Upper lobe of right lung (tissue), 1 donor: ENCODE measurements at places on chromosomes 16 and 17. TPM values are rescaled to one million over a fixed set of nuclear protein-coding genes. Genes with fewer than 3 reads are reported as not detected.

Gene MEOX1
- 1.5 TPM for total RNA-seq

Gene ST6GALNAC1
- total RNA-seq: 14.1 TPM

- DNase-seq: no peak
These were observed 23.6 kb downstream of the SEZ6 start for GRCh38 chr17:28982131-28982793.

DNA sequence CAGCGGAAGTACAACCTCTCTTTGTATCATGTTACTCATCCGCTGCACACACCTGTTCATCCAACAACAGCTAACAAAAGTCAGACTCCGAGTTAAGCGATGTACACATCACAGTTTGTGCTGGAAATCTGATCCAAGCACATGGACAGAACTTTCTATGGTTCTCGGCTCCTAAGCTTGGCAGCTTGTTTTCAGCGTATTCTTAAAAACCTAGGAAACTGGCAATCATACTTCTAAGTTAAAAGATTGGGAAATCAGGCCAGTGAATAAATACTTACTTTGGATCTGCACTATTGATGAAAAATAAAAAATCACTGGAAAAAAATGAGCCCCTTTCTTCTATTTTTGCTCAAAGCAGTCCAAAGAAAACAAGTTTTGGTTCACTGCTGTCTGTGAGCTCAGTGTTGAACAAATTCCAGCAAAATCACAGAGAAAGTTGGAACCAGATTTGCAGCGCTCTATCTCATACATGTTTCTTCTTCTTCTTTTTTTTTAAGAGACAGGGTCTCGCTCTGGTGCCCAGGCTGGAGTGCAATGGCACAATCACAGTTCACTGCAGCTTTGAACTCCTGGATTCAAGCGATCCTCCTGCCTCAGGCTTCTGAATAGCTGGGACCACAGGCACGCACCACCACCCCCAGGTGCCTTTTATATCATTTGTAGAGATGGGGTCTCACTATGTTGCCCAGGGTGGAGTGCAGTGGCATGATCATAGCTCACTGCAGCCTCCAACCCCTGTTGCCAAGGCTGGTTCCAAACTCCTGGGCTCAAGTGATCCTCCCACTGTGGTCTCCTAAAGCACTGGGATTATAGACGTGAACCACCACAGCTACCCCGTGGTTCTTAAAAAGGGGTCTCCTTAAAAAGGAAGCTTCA lies 71.6 kb upstream of the CREBBP start:
- DNase-seq: peak; percentile 31

DNA sequence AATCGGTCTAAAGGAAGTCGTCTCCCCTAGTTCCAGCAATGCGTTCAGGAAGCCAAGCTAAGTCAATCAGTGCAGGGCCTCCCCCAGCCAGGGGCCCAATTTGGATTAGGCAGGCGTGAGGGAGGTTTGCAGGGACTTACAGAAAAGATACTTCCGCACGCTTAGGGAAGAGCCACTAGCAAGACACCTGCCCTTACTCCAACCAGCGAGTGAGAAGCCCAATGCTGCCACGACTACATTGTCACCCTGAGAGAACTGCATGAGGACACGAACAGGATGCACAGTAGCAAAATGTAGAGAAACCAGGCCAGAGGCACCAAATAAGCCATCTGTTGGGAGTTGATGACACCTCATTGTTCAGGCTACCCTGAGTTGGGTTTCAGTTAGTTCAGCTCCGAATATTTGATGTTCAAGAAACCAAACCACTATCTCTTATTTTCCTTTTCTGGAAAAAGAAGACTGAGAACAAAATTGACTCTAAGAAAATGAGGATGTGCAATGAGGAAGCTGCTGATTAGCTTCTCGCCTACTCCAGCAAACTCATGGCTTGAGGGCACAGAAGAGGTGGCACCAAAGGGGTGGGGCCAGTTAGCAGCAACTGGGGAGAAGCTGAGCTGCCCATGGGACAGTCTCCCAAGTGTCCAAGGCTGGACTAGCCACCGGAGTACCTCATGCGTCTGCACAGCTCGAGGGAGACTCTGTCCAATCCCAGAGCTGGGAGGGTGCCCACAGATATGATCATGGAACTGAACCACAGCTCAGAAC lies 29.3 kb downstream of the TK2 start:
- peak; percentile 82 for DNase-seq

GRCh38 chr16:50303041-50303604 lies 36.8 kb downstream of the ADCY7 start:
- peak; percentile 53 for DNase-seq

DNA sequence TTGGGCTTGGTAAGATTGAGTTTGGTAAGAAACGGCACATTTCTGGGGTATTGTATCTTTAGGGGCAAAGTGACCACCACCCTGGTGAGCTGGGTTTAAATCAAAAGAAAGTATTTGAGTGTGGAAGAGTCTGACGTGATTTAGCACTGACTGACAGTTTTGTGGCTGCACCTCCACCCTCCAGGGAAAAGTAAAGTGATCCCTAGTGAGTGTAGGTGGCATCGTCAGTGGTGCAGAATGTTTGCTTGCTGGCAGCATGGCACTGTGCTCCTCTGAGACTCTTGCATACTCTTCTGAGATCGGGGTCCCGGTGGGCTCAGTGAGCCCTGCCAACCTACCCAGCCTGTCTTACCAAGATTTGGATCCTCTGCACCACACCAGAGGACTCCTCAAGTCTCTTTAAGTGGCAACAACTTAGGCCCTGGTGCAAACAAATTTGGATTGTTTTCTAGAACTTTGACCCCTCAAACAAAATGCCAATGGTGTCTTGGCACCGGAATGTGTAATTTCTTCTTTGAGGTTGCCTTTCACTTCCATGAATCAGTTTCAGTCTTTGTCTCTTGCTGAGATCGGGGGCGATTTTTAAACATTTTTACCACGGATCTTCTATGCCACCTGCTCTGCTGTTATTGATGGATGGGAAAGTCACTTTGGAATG lies 2.8 kb downstream of the PRKCB start:
- no peak for DNase-seq

DNA sequence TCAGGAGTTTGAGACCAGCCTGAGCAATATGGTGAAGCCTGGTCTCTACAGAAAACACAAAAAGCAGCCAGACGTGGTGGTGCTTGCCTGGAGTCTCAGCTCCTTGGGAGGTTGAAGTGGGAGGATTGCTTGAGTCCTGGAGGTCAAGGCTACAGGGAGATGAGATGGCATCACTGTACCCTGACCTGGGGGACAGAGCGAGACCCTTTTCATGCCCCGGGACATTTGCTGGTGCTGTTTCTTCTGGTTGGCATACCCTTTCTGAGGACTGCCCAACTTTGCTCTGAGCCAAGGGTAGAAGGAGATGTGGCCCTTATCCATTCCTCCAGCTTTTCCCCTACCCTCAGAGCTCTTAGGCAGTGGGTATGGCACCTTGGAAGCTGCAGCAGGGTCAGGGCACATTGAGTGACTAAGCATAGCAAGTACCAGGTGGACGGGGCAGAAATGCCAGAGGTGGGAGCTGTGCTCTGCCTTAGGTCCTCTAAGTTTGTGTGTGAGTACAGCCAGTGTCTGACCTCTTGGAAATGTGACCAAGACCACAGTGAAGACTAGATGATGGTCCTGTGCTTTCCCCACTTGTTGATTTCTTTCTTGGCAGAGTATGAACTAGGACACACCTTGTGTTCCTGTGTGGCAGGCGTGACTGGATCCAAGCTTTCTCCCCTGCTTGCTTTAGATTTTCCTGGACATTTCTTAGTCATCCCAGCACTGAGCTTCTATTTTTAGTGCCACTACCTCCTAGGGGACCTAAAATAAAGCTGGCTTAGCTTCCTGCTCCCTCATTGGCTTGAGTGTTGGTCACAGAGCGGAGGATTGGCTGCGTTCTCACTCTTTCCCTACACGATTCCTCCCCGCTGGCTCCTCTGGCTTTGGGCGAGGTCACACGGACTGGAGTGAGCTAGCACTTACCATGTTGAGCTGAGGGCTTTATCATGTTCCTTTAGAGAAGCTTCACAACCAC lies 9.9 kb upstream of the EDC4 start:
- DNase-seq: no peak

DNA sequence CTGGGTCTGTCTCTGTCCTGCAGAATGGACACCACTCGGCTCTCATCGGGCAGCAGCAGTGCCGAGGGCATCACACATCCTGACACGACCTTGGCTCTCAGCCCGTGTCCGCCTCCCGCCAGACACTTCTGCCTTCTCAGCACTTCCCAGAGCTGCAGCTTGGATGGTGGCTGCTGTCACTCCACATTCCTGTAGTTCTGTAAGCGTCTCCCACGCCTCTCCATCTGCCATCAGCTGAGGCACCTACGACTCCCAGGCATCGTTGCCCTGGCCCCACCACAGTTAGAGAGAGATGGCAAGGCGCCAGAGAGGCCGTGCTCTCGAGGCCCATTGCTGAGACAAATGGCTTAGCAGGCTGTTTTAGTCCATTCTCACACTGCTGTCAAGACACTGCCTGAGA lies 195.9 kb upstream of the CHMP6 start:
- DNase-seq: no peak

DNA sequence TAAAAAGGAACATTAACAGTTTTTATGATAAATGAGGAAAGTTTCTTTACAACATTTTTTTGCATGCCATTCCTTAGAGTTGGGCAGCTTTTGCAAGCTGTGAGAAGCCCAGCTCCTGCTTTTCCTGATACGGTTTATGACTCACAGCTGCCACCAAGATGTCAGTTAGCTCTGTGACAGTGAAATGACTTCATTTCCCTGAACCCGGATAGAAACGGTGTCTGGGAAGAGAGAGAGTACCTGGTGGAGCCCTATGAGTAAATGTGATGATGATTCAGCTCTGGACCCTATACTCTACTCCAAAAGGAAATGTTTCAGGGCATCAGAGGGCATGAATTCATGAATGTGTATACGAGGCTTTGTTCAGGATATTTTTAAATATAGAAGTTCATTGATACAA lies 366.3 kb upstream of the HSBP1 start:
- DNase-seq: no peak

- DNase-seq: no peak
These were observed 77.6 kb downstream of the PLD6 start for GRCh38 chr17:17128476-17129075.

DNA sequence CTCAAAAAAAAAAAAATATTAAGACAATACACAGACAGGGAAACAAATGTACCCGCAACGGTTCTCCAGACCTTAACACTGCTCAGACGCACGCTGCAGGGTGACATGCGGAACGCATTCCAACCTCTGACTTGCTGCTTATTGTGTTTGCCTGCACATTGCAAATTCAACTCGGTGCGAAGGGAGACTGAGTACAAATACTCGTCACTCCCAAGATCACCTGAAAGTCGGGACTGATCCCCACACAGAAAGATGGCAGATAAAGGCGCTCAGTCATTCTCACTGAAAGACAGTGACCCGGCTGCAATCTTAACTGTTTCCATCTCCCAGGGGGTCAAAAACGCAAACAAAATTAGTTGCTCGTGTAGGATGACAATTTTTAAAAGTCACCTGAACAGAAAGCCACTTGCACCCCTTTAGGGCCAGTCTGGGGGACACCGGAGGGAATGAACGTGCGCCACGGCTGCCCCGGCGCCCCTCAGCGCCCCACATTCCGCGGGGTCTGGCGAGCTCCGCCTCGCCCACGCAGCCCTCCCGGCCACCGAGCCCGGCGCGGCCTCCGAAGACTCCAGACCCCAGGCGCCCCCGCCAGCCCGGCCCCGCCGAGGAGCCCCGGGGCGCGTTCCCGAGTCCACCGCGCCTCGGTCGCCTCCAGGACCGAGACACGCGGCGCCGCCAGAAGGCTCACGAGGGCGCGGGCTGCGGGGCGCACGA lies 589 bp downstream of the CLCN7 start:
- DNase-seq: no peak

DNA sequence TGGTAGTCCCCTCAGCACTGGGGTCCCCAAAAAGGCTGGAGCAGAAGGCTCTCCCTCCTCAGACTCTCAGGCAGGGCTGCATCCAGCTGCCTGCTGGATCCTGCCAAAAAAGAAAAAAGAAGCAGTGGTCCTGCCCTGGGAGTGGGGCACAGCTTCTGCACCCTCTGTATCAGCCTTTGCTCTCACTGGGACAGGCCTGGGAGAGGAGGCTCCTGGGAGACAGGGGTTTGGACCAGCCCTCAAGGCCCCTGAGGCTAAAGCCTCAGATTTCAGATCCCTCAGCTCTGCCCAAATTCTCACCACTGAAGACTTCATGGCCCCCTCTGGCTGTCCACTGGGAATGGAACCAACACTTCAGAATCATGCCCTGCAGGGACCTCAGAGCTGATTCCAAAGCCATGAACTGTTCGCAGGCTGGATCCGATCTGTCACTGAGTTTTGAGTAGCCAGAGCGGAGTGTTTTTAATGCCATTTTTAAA lies 96.9 kb downstream of the C16orf78 start:
- DNase-seq: peak; percentile 13

GRCh38 chr17:79793924-79794304 lies 3.0 kb downstream of the CBX8 start:
- no peak for DNase-seq

DNA sequence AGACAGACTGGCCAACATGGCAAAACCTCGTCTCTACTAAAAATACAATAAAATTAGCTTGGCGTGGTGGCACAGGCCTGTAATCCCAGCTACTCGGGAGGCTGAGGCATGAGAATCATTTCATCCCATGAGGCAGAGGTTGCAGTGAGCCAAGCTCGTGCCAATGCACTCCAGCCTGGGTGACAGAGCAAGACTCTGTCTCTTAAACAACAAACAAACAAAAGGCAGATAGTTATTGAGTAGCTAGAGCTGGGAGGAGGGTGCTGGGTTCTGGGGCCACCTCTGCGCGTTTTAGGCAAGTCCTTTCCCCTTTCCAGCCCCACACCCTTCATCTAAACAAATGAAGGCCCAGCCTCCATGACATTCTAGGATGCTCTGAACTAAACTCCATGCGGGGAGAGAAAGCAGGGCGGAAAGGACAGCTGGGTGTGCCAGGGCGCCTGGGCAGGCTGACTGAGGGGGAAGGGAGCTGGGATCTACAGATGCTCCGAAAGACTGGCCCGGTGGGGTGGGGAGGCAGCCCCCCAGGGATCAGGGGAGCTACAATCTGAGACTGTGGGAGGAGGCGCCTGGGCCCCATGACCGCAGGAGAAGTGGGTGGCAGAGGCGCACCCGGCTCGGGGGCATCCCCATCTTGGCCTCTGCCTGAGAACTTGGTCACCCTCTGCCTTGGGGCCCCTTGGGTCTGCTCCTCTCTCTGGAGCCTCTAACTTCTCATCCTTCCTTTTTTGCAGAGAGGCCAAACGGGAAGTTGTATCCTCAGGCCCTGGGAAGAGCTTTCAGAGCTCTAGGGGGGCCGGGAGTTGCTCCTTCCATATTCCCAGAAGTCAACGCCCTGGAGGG lies 910 bp downstream of the ITGAL start:
- peak; percentile 67 for DNase-seq

DNA sequence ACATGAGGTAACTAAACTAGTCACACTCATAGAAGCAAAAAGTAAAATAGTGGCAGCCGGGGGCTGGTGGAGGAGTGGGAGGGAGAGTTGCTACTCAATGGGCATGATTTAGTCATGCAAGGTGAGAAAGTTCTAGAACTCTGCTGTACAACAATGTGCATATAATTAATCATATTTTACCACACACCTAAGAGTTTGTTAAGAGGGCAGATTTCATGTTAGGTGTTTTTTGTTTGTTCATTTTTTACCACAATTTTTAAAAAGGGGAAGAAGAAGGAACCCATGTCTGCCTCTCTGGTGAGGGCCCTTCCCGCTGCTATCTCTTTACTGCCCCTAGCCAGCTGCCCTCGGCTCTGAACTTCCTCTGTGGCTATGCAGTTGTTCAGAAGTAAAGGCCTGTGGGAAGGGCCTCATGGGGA lies 11.2 kb downstream of the CD300LB start:
- no peak for DNase-seq

- DNase-seq: no peak
These were observed 89.8 kb downstream of the TMEM100 start for GRCh38 chr17:55632893-55633292.
